ENCODE measurements at places on chromosomes 5 and 9.

- no peak for DNase-seq
Observed at GRCh38 chr9:99634186-99634585, 187.5 kb upstream of the NR4A3 start.

DNA sequence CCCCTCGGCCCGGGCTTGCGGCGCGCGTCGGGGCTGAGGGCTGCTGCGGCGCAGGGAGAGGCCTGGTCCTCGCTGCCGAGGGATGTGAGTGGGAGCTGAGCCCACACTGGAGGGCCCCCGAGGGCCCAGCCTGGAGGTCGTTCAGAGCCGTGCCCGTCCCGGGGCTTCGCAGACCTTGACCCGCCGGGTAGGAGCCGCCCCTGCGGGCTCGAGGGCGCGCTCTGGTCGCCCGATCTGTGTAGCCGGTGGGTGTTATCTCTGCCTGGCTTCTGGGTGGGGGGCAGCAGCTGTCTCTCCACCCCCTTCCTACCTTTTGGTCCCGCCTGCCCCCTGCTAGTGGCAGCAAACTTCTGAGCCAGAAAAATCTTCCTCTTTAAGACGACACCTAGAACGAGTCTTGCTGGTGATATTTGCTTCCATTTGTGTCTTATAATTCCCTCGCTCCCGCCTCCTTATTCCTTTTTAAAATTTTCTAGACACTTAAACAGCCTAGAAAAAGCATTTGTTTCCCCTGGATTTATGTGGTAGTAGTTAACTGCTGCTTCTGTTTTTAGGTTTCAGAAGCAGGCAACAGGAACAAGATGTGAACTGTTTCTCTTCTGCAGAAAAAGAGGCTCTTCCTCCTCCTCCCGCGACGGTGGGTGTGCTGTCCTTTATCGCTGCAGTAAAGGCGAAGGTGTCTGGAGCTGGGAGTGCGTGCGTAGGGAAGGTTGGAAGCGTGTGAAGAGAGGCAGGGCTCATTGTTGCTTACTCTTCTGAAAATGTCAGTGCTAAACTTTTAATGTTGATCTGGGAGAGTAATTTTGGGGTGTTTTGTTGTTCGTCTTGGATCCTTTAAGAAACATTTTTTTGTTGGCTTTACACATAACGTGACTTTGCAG lies 554 bp downstream of the JAK2 start:
- DNase-seq, result peak; percentile 19

- peak; percentile 89 for DNase-seq
Observed at GRCh38 chr9:120931231-120932085, 4.9 kb upstream of the TRAF1 start.

DNA sequence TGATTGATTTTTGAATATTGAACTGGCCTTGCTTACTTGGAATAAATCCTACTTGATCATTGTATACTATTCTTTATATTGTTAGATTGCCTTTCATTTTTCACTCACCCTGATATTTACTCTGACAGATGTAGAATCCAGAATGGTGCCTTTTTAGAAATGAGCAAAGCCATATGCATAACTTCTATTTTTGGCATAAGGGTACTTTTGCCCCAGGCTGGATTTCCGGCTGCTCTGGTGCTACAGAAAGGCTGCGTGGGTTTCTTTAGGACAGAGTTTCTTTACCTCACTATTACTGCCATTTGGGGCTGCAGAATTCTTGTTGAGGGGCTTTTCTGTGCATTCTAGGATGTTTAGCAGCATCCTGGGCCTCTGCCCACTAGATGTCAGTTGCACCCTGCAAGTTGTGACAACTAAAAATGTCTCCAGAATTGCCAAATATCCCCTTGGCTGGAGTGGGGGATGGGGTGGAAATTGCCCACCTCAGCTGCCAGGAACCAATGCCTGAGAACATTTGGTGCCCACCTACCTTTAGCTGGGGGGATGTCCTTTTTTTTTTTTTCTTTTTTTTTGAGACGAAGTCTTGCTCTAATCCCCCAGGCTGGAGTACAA lies 50.1 kb downstream of the SLC36A1 start:
- no peak for DNase-seq

GRCh38 chr5:108857905-108858304 lies 110.2 kb downstream of the FER start:
- no peak for DNase-seq

- DNase-seq, result no peak
Observed at GRCh38 chr9:131405858-131406537, 12.1 kb downstream of the PRRC2B start.

DNA sequence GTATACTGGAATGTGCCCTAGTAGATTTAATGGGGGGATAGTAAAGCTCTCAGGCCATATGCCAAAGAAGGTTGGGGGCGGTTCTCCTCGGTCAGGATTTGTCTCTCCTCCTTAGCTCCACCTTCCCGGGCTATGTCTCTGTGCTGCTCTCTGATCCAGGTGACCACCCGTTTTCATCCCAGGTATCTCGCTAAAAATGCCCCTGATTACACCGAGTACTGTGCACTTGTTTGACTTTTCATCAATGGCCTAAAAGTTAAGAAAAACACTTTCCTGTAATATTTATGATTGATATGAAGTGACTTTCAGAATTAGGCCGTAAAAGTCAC lies 724 bp downstream of the NDUFS6 start:
- no peak for DNase-seq

DNA sequence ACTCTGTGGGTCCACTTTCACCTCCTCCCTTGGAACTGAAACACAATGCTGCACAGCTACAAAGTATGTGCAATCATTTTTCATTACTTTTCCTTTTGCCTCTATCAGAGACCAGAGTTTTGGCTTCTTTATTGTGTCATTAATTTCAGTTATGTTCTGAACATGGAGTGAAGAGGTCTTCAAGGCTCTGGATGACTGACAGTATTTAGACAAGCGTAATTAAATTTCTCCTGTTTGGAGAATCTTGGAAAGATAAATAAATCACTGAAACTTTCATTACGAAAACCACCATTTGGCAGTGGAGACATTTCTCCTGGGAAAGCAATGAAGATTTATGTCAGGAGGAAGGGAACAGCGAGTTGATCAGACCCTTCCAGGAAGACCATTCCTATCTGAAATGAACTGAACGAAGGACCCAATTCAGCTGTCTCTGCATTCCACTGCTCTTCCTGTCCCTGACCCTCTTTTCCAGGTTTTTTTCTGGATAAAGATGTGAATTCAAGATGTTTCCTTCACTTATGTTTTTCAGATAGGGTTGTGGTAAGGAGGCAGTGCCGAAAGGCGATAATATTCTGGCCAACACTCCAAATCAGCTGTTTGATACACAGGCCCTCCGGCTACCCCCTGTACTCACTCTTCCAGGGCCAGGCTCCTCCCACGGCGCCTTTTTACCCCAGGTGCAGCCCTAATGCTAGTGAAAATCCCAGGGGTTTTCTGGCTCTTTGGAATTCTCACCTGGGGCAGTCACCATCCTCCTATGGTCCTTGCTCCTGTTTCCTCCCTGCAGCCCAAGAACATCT lies 77.2 kb upstream of the OSMR start:
- DNase-seq, result no peak

DNA sequence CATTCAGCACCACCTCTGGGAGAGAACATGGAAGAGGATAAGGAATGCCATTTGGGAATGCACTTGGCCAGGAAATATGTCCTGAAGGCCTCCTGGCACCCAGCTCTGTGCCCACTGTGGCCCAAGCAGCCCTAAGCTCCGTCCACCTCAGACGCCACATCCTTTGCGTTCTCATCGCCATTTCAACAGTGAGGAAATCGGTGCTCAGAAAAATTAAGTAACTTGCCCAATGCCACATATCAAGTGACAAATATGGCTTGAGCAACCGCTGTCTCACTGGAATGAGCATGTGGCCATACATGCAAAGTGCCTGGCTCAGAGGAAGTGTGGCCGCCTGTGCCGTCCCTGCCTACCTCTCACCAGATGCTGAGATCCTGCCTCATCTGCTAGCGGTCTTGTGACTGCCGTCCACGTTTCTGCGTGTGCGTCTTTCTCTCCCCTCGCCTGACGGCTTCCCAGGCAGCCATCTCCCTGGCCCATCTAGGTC lies 984 bp upstream of the DOK3 start:
- peak; percentile 78 for DNase-seq

GRCh38 chr5:94267350-94267899 lies 351.0 kb downstream of the KIAA0825 start:
- no peak for DNase-seq

DNA sequence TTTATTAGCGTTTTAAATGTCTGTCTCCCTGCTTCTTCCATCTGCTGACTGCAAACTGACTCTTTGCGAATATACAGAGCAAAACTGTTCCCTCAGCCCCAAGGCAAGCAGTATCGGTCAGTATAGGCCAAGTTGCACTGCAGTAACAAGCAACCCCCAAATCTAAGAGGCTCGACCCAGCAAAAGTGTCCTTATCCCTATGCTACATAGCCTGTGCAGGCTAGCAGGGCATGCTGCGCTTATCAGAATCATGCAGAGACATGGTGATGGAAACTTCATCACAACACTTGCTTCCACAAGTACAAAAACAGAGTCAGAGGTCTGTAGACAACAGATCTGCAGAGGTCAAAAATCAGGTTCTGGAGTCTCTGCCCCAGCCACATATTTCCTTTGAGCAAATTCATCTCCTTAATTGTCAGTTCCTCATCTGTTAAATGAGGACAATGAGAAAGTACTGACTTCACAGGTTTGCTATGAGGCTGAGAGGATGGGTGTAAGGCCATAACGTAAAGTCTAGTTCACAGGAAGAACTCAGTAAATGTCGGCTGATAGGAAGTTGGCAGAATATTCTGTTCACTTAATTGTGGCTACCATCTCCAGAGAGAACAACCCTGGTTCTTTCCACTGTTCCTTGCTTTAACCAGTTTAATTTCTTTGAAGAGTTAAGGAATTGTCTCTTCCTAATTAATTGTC lies 9.6 kb upstream of the IL17B start:
- DNase-seq, result no peak

- DNase-seq, result no peak
Observed at GRCh38 chr9:27703216-27703980, 130.1 kb upstream of the C9orf72 start.

DNA sequence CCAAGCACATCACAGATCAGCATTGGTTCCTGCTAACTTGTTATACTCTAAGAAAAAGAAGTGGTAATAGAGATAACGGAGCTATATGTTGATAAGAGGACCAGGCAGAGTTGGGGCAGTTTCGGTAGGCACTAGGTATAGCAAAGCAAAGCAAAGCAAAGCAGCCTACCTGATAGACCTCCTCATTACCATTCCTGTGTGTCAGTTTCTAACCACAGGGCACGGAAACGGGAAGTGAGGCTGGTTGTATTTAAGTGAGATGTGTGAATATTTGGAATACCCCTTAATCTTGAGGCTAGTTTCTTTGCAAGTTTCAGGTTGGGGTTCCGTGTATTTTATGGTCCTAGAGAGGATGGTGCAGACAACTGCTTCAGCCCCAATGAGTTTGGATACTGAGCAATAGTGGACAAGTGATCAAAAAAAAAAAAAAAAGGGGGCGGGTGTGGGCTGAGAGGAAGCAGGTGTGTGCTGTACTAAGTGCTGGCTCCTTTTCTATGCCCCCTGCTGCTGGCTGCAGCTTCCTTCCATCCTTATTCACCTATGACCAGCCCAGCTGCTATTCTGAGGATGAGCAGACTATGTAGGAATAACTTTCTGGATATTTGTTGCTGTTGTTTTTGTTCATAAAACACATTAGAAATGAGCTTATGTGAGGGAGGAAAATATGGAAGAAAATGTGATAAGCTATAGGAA lies 183.3 kb downstream of the SH3GL2 start:
- no peak for DNase-seq

- no peak for DNase-seq
Observed at GRCh38 chr5:42715785-42716184, 40.8 kb upstream of the CCDC152 start.

GRCh38 chr5:58235299-58235698 lies 224.6 kb downstream of the PLK2 start:
- peak; percentile 25 for DNase-seq

DNA sequence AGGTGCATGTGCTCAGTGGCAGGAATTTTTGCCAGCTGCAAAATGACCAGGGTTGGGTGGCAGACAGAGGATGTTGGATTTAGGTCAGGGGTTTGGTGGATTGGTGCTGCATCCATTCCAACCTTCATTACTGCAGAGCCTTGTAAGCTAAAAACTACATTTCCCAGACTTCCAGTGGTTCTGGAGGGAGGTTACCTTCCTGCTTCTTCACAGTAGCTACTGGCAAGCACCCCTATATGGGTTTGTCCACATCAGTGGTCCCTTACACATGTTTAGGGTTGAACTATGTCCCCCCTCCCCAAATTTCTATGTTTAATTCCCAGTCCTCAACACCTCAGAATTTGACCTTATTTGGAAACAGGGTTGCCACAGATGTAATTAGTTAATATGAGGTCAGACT lies 20.7 kb upstream of the IL17B start:
- no peak for DNase-seq

DNA sequence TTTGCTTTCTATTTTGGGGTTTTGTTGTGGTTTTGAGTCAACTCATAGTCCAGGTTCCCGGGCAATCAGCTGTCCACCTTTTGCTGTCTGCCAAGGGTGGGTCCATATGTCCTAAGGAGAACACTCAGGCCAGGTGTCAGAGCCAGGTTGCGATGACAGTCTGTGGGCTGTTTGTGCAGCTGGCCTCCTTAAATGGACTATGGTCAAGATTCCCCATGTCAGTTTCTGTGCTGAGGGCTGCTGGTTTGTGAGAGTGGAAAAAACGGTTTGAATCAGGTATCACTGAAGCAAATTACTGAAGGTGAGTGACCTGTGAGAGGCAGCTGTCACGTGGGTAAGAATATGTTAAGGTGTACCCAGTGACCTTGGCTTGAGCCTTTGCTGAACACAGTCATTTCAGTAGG lies 33.0 kb downstream of the SNX30 start:
- DNase-seq, result no peak

DNA sequence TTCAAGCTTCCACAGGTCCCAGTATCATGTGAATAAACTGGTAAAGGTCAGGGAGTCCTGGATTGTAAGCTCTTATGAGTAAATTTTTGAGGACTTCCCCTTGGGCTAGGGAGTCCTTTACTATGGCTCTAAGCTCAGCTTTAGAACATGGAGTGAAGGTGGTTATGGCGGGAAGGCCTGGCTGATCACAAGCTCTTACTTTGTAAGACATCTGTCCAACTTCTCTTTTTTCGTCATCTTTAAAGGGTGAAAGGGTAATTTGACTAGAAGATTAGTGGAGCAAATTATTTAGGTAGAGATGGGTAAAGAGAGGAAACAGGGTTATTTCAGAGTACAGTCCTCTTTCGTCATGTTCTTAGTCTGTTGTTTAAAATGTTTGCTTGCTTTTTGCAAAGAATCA lies 155.4 kb downstream of the AOPEP start:
- no peak for DNase-seq

GRCh38 chr9:135215571-135216161 lies 128.2 kb downstream of the OLFM1 start:
- DNase-seq, result no peak

GRCh38 chr9:106731910-106732309 lies 131.1 kb upstream of the ZNF462 start:
- no peak for DNase-seq
